Stimulated activated naive B cell treated with anti-CD40 and anti-IgM and Interleukin-4, amounts not matched to agents 10 μg/mL and 1 μg/mL and 100 μg/mL, for 72 hours (primary cell): ENCODE measurements at places on chromosomes 2 and 18.

GRCh38 chr2:28618221-28619141 is 122.6 kb downstream of the PLB1 start:
- no peak for DNase-seq

- DNase-seq: no peak
Observed at GRCh38 chr2:84912984-84913383, 7.5 kb downstream of the TMSB10 start.

GRCh38 chr2:69796174-69796573 is 33.3 kb upstream of the GMCL1 start:
- DNase-seq: no peak

DNA sequence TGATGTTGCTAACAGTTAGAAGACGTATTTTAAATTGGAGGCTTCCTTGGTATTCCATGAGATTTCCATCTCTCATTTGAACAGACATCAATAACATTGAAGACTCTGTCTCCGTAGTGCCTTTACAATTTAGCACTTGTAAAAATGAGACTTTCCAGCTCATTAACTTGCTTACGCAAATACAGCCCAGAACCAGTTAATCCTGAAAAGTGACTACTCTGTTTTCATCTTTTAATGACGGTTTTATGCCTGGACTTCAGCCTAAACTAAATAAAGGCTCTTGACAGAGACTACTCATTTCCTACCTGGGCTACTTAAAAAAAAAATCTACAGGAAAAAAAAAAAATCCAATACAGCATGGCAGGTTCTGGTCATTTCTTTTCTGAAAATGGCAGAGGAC is 148.6 kb downstream of the LRATD1 start:
- DNase-seq: no peak

- no peak for DNase-seq
Observed at GRCh38 chr2:216775043-216775453, 79.7 kb upstream of the IGFBP5 start.

GRCh38 chr18:36692371-36692770 is 136.4 kb downstream of the TPGS2 start:
- no peak for DNase-seq

- DNase-seq: no peak
Observed at GRCh38 chr2:170332676-170333402, 154.9 kb downstream of the MYO3B start.
